ENCODE measurements at places on chromosomes 5 and 9.
A peak's percentile ranks its signal among the peaks of the same experiment; 100 is the strongest.

- no peak for DNase-seq
These were observed 617.6 kb downstream of the IRX1 start for GRCh38 chr5:4212981-4213819.

DNA sequence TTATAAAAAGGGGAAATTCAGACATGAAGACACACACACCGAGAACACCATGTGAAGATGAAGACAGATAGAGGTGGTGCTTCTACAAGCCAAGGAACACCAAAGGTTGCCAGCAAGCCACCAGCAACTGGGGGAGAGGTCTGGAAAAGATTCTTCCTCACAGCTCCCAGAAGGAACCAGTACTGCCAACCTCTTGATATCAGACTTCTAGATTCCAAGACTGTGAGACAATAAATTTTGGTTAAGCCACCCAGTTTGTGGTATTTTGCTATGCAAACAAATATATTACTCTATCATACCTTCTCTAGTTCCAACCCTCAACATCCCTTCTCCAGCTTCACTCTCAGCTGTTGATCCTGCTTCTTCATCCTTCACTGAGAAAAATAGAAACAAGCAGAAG lies 451.1 kb downstream of the EBF1 start:
- DNase-seq: no peak

DNA sequence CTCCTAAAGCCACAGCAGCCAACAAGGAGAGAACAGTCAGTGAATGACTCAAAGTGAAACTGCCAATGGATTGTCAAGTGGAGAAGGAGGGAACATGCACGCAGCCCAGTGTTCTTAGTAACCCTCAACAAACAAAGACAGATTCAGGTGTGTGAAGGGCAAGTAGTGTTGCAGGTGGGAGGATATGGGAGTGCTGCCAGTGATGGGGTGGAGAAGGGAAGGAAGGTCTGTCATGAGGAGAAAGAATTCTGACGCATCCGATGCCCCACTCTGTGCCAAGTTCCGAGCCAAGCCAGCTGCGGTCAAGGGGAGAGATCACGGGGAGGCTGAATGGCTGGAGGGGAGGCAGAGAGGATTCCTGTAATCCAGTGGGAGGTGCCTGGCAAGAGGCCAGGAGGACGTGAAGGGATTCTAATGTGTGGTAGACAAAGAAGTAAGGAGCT lies 56.5 kb downstream of the CAST start:
- no peak for DNase-seq

DNA sequence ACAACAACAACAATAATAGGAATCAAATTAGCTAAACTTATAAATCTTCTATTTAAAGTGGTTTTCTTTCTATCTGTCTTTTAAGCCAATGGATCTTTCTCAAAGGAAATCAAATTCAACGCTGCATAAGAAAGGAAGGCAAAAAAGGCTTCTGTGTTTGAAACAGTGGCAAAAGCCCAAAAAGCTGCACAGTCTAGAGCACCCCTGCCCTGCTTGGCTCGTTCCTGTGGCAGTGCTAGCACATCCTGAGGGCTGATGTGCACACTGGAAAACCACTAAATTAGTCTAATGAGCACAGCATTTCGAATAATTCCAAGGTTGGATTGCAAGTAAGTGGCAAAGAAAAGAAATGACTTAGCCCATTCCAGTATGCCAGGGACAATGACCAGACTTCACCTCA lies 80.7 kb downstream of the AP3B1 start:
- DNase-seq: no peak

DNA sequence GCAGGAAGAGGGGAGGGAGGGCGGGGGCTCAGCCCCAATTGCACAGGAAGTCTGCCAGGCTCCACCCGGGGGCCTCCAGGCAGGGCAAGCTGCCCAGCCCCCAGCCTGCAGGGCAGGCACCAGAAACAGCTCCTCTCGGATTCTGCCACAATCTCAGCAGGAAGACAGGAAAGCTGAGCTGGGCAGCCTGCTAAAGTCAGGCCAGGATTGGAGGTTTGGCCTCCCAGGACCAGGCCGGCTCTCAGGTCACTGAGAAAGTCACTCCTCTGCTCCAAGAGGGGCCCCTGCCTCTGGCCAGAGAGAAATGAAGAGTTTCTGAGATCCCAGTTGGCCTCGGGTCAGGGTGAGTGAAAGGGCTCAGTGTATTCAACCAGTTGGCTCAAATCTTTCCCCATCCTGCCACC lies 54.6 kb upstream of the STXBP1 start:
- DNase-seq: peak; percentile 78

DNA sequence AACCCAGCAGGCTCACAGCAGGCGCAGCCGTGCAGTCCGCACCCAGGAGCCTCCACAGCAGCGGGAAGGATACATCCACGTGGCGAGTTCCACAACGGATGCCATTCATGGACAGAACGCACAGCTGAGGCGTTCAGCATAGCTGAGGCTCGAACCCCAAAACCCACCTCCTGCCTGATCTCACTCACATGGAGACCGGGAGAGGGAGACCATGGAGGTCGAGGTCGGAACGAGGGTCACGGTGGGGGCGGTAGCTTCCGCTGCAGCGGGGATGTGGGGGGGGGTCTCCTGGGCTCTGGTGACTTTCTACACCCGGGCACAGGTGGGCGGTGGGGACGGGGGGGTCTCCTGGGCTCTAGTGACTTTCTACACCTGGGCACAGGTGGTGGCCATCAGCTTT lies 17.5 kb downstream of the TERT start:
- no peak for DNase-seq

DNA sequence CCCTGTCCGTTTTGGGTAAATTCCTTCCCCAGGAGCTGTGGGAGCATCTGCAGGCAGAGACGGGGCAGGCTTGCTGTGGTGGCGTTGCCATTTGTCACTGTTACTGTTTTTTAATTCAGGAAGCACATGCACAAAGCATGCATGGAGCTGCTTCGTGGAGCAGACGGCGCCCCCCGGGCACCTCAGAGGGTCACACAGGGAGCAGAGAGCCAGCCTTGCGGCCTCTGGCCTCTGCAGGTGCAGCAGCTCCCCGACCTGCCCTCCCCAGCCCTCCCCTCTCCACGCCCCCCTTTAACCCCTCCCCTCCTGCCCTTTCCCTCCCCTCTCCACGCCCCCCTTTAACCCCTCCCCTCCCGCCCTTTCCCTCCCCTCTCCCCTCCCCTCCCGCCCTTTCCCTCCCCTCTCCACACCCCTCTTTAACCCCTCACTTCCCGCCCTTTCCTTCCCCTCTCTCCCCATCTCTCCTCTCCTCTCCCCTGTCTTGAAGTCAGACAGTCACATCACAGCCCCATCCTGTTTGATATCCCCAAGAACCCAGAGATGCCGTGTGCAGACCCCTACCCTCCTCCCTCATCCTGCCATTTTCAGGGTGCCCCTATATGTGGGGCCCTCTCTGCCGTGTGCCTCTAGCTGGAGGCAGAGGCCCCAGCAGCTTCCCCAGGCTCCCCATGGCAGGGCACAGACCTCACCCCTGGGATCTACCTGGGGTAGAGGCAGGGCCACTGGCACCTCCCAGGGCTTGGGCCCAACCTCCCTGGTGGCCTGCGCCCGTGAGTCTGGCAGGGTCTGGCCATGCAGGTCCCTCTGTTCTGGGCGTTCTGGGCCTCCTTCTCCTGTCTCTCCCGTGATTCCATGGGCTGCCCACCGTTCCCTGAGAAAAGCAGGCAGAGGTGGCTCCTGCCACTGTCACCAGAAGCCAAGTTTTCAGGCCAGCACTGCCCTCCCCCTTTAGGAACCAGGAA lies 29.6 kb upstream of the UBAC1 start:
- peak; percentile 72 for DNase-seq

DNA sequence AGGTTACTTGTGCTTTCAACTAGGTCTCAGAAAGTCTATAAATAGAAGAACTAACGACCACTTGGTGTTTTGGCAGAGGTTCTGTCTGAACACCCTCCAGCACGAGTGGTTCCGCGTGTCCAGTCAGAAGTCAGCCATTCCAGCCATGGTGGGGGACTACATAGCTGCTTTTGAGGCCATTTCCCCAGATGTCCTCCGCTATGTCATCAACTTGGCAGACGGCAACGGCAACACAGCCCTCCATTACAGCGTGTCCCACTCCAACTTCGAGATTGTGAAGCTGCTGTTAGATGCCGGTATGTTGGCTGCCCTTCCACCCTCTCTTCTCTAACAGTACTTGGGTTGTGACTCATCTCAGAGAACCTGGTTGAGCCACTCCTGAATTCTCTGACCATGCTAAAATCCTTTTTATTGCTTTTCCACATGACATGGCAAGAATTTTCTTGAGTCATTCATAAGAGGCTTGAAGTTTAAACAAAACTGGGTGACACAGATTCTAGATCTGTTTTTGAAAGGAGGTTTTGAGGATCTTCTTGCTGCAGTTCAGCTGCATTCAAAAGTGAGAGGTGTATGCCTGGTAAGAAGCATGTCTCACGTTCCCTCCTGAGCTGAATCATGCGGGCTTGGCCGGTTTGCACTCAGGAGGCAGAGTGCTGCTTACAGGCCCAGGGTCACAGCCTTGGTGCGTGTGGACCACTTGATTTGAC lies 103.1 kb upstream of the DMRT1 start:
- peak; percentile 97 for DNase-seq

DNA sequence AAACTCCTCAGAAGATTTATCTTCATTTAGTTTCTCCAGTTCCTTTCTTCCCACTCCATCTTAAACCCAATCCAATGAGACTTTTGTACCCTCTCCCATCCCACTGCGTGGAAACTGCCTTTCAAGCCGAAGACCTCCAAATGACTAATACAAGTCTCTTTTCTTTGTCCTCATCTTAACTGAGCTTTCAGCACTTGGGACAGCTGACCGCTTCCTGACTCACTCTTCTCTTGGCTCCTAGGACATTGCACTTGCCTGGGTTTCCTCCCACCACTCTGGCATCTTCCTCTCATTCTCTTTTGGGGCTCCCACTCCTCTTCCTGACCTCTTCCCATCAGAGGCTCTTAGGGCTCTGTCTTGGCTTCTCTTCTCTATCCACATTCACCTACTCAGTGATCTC lies 243.7 kb downstream of the HSPA4 start:
- no peak for DNase-seq

- DNase-seq: no peak
These were observed 36.8 kb downstream of the SAXO1 start for GRCh38 chr9:18996211-18996610.

- DNase-seq: no peak
These were observed 3.0 kb downstream of the STC2 start for GRCh38 chr5:173325091-173325698.

DNA sequence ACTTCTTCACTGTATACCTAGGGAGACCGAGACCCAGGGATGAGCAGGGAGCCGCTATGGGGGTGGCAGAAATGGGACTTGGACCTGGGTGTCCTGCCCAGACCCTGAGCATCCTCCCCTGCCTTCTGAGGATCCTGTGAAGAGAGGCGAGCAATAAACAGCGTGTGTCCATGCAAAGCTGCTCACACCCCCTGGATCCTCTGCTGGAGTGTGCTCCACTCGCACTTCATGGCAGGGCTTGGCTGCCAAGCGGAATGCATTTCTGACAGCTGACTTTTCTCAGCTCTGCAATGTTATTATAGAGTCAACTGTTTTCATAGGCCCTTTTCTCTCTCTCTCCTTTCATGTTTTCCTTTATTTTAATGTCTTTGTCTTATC lies 31.0 kb upstream of the ALDH1B1 start:
- no peak for DNase-seq

- DNase-seq: peak; percentile 61
These were observed 258.7 kb upstream of the ARRDC3 start for GRCh38 chr5:91641730-91642350.

DNA sequence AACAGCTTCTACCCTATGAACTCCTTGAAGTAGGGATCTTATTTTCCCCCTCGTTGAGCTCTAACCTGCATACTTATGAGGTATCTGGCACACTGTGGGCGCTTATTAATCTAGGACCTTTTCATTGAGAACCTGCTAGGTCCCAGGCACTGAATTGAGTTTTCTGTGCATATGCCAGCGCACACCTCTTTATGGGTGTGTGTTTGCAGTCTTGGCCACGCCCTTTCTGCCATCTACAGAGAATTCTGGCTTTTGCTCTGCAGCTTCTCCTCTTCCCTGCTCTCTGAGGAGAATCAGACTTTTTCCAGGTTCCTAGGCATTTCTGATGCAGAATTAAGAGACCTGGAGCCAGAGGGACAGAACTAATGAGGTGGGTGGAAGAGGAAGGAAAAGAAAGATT lies 25.4 kb upstream of the SSBP2 start:
- DNase-seq: no peak

Measured in ELR (cell line).